ENCODE measurements at places on chromosomes 7 and 10. TPM values are rescaled to one million over a fixed set of nuclear protein-coding genes. Genes with fewer than 3 reads are reported as not detected.
A peak's percentile ranks its signal among the peaks of the same experiment; 100 is the strongest.

The ABCA13 gene
- not detected for total RNA-seq

The NOD1 gene
- total RNA-seq: 12.6 TPM

The LIPJ gene
- total RNA-seq: 0.06 TPM

The WDFY4 gene
- total RNA-seq: 4.4 TPM

The OR6B1 gene
- total RNA-seq: not detected

The WNT2 gene
- 1.6 TPM for total RNA-seq

The CYP26A1 gene
- total RNA-seq: not detected

GRCh38 chr10:97338041-97338440 lies 3.5 kb upstream of the FRAT2 start:
- DNase-seq: no peak

DNA sequence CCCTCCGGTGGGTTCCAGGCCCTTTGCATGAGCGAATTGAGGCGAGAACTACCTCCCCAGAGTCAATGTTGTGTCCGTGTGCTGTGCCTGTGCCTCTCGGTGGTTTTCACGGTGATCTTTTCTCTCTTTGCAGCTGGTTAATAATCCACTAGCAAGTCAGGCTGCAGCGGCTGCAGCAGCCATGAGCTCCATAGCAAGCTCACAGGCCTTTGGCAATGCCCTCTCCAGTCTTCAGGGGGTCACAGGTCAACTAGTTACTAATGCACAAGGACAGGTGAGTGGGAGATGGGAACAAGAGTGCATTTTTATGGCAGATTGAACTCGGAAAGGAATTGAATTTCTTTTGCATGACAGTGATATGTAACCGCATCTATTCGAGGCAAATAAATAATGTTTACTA lies 159.7 kb upstream of the YAE1 start:
- no peak for DNase-seq

- no peak for DNase-seq
Observed at GRCh38 chr10:71837098-71837827, 13.8 kb downstream of the PSAP start.

- no peak for DNase-seq
Observed at GRCh38 chr10:57094965-57095364, 733.9 kb upstream of the ZWINT start.

DNA sequence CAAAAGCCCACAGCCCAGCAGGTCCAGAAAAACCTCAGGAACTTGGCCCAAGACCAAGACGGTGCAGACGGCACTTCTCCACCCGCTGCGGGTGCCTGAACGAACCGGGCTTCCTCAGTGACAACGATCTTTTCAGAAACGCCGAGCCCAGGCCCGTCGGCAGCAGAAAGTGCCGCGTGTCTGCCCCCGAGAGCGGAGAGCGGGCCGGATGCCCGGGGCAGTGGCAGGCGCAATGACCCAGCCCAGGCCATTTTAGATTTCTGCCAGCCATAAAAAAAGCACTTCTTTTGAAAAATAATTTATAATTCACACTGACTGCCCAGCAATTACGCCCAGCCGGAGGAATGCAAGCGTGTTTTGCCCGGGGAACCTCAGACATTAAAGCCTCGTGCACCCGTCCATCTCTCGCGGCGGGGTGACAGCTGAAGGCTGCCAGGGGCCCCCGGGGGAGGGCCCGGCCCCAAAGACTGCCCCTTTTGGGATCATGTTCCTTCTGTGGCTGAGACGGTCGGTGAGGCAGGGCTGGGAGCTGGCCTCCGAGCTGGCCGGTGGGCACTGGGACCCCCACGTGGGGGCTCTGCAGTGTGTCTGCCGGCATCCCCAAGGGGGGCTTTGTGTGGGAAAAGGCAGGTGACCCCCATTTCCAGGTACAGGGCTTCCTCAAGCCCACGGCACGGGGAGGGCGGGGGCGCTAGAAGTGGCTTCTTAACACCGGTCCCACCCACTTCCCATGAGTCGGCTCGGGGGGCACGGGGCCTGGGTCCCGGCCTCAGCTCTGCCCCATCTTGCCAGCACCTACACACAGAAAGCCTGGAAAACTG lies 71.3 kb upstream of the PDGFA start:
- DNase-seq: peak; percentile 62

GRCh38 chr10:63689768-63690167 lies 168.6 kb downstream of the REEP3 start:
- DNase-seq: no peak

- no peak for DNase-seq
Observed at GRCh38 chr10:123303581-123304337, 149.6 kb downstream of the BUB3 start.

DNA sequence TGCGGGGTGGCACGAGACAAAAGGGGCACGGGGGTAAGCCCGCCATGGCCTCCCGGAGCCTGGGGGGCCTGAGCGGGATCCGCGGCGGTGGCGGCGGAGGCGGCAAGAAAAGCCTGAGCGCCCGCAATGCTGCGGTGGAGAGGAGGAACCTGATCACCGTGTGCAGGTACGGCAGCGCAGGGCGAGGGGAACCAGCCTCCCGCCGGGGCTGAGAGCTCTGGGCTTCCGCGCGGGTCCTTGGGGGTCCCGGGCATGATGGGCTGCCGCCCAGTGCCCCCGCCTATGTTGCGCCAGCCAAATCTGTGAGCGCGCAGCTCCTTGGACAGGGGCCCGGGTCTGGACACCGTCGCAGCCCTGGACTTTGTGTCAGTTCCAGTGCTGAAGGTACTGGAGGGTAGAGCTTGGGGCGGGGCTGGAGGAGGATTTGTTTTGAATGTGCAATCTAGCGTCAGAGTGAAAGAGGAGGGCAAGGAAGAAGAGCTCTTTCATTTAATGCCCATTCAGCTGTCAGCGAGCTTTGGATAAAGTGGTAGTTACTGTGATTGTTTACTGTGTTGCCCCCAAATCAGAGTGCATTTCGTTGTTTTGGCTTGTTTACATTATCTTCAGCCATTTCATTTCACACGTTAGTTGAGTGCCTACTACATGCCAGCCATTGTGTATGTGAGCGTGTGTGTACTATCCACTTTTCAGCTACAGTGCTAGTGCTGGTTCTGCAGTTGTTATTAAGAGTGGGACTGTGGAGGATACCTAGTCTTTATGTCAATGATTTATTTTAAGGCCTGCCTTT lies 777 bp downstream of the RUNDC3B start:
- DNase-seq: peak; percentile 24

DNA sequence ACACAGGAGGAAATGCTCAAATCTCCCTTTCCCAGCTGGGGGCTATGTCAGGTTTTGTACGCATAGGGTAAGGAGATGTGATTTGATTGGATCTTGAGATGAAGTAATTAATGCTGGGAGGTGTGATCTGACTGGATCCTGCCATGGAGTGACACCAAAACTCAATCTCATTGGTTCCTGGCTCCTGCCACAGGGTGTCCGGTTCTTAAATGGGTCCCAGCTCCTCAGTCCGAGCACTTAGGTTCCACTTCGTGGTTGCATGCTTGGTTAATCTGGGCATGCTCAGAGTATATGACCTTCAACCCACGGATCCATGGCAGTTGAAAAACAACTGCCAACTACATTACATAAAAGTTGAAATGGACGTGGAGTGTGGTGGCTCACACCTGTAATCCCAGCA lies 3.1 kb upstream of the ZNF12 start:
- no peak for DNase-seq

DNA sequence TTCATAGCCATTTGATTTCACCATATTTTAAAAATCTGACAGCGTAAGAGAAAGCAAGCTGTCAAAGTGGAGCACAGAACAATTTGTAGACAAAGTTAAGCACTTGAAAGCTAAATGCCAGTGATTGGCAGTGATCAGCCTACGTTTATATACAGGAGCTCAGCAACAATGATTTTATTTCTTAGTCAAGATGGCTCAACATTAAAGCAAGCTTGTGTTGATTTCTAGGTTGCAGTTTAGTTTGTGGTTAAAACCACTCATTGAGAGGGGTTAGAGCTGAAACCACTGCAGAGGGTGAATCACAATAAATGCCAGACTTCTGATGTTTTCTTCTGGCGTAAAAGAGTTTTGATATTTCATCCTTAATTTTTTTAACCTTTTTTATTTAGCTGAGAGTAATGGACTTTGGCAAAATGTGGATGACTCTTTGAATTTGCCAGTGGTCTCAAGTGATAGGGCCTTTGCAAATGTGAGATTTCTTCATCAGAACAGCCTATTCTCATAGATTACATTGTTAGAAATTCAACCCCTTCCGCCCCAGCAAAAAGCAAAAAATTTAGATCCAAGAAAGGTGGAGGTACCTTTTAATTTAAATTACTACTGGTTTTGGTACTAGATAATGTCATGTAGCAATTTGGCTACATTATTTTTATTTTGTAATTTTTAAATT lies 73.8 kb downstream of the SHOC2 start:
- no peak for DNase-seq

GRCh38 chr7:29865526-29865925 lies 59.2 kb downstream of the WIPF3 start:
- peak; percentile 53 for DNase-seq

DNA sequence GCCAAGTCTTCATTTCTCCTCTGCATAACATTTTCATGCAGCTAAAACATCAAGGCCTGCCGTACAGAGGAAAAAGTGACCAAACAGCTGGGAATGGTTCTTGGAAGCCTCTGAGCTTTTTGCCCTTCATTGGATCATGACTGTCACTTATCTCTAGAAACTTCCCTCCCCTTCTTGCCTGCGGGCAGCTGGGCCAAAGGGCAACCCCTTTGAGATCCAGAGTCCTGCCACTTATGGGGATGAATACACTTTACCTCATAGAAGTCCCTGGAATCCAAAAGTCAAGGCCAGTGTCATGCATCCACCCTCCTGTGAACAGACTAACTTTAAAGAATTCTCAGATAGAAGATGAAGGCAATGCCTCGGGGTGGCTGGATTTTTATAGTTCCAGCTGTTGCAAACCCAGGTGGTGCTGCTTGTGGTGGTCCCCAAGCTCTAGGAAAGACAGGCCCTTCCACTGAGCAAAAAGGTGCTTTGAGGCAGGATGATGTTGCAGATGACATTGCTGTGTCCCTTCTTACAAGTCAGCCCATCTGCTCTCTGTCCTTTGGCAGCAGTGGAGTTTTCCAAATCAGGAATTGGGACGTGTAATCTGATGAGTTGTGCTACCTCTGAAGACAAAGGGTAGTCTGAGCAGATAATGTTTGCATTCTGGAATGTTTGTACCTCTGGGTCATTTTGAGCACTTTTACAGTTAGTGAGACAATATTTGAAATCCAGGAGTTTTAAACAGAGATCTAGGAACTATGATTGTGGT lies 64.2 kb downstream of the LRMDA start:
- no peak for DNase-seq

Data from right cardiac atrium (tissue), 5 donors.